ENCODE measurements at places on chromosomes 3 and 15.
A peak's percentile ranks its signal among the peaks of the same experiment; 100 is the strongest.

GRCh38 chr3:177673112-177673914 is 476.0 kb upstream of the TBL1XR1 start:
- DNase-seq, result no peak

DNA sequence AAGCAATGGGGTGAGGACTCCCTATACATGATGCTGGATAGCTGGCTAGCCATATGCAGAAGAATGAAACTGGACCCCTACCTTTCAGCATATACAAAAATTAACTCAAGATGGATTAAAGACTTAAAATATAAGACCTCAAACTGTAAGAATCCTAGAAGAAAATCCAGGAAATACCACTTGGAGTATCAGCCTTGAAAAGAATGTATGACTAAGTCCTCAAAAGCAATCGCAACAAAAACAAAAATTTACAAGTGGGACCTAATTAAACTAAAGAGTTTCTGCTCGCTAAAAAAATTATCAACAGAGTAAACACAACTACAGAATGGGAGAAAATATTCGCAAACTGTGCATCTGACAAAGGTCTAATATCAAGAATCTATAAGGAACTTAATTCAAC is 94.3 kb downstream of the XRN1 start:
- DNase-seq, result no peak

GRCh38 chr3:171526146-171526545 is 65.9 kb upstream of the TNIK start:
- DNase-seq, result no peak

GRCh38 chr3:124064050-124064449 is 72.1 kb upstream of the ROPN1 start:
- peak; percentile 34 for DNase-seq

- no peak for DNase-seq
These were observed 101.7 kb upstream of the CCDC54 start for GRCh38 chr3:107275511-107275910.

DNA sequence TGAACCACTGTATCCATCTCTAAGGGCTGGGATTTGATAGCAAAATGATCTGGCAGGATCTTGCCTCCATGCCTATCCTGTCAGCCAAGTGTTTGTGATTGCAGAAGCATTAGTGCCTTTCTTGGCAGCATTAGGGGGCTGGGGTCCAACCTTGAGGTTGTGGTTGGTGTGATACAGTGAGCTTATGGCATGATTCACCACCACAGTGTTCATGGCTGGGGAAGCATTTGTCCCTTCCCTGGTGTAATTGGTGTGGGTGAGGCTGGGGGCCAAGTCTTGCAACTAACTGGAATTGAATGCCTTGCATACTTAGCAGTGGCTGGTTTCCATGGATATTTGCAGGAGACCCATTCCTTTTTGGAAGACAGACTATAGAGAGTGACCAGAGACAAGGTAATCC is 271.0 kb upstream of the TBL1XR1 start:
- DNase-seq, result no peak

- no peak for DNase-seq
These were observed 4.2 kb downstream of the MFGE8 start for GRCh38 chr15:88908697-88909621.

- DNase-seq, result no peak
These were observed 1273.9 kb downstream of the OTOL1 start for GRCh38 chr3:162770551-162770950.

- DNase-seq, result no peak
These were observed 73.9 kb upstream of the KCNH8 start for GRCh38 chr3:19074257-19074900.

GRCh38 chr15:36879568-36880222 is 220.7 kb downstream of the MEIS2 start:
- no peak for DNase-seq

DNA sequence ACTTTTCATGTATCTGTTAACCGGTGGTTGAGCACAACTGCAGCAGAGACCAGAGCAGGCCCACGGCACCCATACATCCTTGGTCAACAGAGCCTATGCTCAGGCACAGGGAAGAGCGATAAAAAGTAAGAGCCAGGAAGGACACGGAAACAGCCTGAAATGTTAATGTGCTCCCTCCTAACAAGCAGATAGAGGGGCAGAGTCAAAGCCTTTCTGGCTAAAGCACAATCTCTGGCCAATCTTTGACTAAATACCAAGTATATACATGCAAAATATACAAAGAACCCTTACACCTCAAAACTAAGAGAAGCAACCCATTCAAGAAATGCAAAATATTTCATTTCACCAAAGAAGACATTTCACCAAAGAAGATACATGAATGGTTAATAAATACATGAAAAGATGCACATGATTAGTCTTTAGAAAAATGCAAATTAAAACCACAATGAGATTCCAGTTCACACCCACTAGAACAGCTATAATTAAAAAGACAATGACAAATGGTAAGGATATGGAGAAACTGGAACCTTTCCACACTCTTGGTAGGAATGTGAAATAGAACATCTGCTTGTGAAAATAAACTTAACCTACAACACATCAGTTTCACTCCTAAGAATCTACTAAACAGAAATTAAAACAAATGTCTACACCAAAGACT is 88.0 kb downstream of the OSBPL10 start:
- no peak for DNase-seq

DNA sequence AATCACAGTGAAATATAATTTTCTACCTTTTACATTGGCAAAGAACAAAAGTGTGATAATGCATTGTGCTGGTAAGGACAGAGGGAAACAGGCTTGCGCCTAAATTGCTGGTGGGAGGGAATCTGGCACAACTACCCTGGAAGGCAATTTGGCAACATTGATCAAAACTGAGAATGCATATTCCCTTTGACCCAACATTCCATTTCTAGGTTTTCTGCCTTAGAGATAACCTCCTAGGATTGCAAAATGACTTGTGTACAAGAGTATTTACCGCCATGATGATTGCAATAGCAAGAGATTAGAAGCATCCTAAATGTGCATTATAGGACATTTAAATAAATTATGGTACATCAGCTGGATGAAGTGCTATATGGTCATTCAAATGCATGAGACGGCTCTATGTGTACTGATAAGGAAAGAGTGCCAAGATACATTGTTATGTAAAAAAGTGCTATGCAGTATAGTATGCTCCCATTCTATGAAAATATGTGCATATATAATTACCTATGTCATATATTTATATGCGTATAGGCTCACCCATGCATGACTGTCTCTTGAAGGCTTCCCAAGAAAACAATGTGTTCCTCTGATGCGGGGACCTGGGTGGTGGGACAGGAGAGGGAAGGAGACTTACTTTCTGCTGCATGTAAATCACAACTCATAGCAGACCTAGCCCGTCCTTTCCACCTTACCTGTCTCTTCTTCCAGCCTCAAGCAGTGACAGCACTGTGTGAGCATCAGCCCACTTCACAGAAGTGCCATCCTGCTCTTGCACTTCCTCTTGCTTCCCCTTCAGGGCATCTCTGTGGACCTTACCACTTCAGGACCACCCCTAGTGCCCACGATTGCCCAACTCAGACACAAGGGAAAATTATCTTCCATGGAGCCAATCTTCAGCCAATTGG is 249.9 kb upstream of the TLE3 start:
- no peak for DNase-seq

DNA sequence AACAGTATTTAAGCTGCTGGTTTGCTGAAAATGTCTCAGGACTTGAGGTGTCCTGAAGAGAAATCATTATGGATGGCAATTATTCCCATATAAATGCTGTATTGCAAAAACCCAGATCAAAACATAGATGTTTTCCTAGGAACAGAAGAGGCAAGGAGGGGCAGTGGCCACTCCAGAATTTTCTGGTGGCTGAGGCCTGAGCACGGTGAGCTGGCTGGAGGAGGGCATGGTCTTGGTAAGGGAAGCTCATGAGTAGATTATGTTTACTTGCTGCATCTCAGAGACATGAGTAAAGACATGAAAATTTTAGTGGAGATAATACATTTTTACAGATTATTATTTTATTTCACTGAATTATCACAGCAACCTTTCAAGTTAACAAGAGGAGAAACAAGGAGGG is 31.1 kb downstream of the PGPEP1L start:
- DNase-seq, result no peak

GRCh38 chr15:61916104-61916503 is 144.1 kb downstream of the VPS13C start:
- DNase-seq, result no peak

DNA sequence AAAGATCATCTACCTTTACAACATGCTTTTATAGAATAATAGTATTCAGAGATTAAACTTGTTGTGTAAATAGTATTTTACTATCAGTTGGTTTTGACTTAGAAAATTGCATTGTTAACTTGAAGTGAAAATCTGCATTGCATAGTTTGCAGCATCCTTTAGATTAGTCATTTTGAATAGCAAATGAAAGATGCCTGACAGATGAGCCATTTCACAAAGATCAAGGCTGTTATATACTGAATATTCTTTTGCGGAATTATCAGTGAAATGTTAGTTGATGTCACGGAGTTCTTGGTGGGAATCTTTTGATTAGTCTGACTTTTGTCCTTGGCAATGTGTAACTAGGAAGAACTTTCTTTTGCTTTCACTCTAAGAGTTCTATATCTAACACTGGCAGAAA is 24.5 kb downstream of the RSRC1 start:
- DNase-seq, result no peak

- DNase-seq, result no peak
These were observed 21.2 kb downstream of the RASA2 start for GRCh38 chr3:141508067-141508436.

DNA sequence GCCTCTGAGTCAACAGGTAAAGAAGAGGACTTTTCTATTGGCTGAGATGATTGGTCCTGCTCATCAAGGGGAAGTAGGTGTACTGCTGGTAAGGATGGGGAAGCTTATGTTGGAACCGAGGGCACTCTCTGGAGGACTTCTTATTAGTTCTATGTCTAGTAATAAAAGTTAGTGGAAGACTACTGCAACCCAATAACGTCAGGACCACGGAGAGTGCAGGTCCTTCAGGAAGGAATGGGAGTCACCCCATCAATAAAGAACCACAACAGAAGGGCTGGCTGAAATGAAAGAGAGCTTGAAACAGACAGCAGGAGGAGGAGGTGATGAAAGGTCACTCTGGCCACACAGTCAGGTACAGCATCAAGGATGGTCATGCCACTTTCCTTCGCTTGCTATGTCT is 68.8 kb upstream of the PRR23E start:
- DNase-seq, result no peak

GRCh38 chr3:119420196-119420595 is 43.2 kb downstream of the TMEM39A start:
- no peak for DNase-seq

DNA sequence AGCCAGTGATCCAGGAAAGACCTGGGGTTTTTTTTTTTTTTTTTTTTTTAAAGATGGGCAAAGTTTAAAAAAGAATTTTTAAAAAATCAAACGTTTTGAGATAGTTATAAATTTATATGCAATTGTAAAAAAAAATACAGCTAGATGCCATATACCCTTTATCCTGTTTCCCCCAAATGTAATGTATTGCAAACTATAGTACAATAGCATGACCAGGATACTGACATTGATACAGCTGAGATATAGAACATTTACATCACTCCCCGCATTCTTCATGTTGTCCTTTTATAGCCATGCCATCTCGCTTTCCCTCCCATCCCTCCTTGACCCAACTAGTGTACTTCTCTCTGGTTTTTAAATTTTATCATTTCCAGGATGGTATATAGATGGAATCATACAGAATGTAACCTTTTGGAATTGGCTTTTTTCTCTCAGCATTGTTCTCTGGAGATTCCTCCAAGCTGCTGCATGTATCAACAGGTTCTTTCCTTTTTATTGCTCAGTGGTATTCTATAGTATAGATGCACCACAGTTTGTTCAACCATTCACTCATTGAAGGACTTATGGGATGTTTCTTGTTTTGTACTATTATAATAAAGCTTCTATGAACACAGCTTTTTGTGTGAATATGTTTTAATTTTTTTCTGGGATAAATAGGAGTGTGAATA is 104.9 kb downstream of the CGNL1 start:
- no peak for DNase-seq

DNA sequence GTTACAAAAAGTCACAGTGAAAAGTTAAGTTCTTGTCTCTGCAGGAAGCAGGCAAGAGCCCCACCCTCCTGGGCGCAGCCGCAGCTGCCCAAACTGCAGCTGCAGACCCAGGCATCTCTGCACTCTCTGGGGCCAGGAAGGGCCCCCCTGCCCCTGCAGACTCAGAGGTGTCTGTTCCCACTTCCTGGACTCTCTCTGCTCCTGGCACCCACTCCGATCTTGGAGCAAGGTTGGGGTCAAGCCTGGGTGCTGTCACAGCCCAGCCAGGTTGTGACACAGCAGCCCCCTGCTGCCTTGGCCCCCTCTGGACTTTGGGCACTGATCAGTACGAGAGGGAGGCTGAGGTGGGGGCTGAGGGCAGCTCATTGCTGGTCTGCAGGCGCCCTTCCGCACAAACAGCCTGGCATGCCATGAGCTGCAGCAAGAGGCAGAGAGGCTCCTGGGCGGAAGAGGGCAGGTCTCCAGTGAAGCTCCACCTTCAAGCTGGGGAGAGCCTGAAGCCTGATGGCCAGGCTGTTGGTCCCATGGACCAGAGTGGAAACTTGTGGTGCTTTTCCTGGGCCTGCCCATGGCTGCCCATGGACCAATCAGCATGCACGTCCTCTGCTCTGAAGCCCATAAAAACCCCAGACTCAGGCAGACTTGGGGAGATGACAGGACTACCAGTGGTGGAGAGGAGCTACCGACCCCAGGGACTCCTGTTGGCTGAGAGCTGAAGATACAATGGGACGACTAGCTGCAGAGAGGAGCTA is 42.9 kb upstream of the LRRFIP2 start:
- no peak for DNase-seq

DNA sequence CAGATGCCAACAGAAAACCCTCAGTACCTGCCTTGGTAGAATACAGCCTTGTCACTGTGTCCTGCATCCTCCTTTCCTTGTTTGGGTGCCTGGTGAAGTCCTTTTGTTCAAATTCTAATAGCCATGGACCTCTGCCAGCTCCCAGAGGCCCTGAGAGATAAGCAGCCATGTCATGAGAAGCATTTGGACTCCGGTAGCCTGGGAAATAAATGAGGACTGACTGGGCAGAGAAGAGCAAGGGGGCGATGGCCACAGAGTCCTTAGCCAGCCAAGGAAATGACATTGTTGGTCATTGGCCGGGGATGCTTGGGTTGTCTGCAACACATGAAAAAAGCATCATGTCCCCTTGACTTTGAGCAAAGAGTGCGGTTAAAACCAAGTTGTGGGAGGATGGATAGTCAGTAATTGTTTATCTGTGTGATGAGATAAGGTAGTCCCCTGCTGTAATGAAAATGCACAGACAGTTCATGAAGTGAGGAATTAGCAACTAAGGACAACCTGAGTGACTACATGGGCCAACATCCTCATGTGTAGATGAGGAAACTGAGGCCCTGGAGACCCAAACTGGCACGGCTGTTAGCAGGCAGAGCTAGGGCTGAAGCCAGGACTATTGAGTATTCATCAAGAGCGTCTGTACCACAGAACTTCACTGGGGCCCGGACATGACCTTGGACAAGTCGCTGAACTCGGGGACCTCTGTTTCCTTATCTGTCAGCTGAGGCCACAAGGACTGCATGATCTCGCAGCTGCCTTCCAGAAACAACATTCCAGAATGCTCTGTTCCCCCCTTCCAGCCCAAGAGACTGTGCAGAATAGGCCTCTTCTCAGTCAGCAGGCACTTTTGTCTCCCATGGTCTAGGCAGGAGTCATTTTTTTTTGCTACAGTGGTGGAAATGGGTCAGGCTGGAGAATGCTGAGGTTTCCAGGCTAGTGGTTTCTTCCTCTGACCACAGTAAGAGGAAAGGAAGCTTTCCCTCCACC is 90.5 kb upstream of the CTDSPL start:
- no peak for DNase-seq
